Cardiac fibroblast (primary cell): ENCODE measurements at places on chromosomes 3 and 15.

DNA sequence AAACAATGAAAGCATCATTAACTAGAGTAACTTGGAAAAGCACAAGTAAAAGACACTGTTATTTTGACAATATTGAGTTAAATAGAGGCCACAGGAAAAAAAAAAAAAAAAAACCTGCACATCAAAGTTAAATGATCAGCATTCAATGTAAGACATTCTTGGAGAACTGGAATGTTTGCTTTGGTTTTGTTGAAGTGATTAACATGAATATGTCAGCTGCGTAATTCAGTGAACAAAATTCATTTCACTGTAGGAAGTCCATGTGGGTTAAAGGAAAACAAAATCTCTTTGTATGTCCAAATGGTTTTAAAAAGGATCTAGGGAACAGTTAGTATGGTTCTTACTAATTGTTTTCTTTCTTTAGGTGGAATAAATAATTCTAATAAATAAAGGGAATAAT is 252.8 kb upstream of the CNTN6 start:
- DNase-seq, result no peak

DNA sequence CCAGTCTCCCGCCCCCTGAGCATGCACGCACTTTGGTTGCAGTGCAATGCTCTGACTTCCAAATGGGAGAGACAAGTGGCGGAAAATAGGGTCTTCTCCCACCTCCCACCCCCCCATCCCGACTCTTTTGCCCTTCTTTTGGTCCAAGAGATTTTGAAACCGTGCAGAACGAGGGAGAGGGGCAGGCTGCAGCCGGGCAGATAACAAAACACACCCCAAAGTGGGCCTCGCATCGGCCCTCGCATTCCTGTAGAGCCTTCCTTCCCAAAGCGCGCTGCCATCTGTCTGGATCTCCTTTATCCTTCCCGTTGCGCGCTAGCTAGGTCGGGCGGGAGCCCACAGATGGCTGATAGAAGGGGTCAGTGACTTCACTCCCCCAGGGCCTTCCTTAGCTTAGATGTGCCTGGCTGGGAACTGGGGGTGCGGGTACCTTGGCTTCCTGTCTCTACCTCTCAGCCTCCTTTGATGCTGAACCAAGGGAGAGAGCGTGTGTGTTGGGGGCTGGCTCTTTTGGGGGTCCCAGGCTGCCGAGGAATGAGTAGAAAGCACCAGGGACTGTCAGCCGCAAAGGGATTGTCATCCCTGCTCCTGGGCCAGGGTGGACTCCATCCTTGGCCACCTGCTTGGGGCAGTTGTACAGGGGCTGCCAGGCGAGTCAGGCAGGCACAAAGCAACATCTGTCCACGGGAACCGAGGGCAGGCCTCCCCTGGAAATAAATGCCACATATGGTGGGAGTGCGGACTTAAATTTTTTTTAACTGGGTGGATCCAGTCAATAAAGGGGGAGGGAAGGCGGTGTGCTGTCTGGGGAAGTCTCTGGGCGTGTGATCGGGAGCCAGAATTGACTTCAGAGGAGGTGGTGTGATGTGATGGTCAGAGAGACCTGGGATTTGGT is 1.8 kb downstream of the SMAD3 start:
- DNase-seq, result peak; percentile 45

DNA sequence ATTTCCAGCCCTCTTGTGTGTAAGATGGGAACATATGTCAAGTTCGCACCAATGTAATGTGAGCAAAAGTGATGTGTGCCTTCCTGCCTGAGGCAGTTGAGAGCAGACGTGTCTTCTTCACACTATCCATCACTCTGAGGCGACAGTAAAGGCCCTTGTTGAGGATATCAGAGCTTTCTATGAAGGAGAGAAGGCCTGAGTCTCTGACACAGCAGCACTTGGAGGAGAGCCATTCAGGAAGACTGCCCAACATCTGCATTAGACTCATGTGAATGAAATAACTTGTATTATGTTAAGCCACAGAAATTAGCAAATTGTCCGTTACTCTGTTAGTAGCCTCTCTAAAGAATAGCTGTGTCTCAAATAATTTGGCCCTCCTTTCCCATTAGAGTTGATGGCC is 108.8 kb upstream of the CCDC54 start:
- DNase-seq, result no peak

- no peak for DNase-seq
Observed at GRCh38 chr3:152710549-152710948, 124.4 kb upstream of the P2RY1 start.

- peak; percentile 47 for DNase-seq
Observed at GRCh38 chr15:74208901-74209559, 6.4 kb upstream of the STRA6 start.

DNA sequence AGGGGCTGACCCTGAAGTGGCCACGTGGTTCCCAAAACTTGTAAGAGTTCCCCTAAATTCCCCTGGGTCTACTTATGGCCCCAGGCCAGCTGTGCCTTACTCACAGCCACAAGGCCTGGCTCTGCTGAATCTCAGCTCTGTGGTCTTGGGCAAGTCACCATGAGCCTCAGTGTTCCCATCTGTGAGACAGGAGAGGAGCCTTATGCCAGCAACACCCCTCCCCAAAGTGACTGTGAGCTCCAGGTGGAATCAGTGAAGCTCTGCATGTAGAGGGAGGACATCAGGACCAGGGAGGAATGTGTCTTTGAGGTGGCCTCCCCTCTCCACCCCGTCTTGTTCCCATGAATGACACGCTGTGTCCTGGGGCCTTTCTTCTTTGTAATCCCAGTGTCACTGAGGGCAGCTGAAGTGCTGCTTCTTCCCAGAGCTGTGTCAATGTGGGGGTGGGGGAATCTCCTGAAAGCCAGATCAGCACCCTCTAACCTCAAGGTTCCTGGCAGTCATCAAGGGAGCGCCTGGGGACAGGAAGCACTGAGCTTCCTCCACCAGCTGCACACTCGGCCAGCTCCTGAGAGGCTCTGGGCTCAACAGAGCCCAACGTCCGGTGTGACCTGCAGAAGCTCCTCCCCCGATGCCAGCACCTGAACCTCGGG is 258.9 kb downstream of the UACA start:
- peak; percentile 76 for DNase-seq

DNA sequence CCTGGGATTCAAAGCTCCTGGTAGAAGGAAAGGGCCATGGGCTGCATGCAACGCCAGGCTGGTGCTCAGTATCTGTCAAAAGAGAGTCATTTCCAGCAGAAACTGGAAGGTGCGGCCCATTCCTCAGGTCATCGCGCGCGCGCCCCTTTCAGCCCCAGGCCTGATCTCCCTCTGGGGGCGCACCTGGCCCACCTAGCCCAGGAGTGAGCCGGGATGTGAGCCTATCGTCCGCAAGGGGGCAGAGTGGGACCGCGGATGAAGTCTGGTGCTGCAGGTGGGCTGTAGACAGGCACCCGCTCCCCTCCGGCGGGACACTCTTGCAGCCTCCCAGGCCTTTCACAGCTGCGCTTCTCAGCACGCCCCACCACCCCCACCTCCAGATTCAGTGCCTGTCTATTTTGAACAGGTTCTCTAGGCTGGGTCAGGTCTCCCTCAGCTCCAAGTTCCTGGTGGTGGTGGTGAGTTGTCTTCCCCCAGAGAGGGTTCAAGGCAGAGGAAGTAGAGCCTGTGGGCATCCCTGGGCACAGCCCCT is 5.8 kb upstream of the RPL29 start:
- DNase-seq, result peak; percentile 66

DNA sequence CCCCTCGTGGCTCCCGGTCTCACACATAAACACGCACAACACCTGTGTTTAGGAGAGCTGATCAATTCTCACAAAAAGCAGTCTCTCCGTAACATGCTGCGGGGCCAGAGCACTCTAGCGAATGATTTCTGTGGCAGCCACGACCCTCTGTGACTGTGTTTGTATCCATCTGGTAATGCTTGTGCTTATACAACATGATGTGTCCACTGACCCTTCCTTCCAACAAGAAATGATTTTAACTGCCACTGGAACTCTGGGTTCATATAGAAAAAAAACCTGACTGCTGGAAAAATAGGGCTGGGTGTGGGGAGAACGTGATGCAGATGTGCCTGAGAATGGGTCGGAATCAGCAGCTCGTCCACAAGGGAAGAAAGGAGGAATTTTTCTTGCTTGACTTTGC is 410.2 kb downstream of the GAP43 start:
- DNase-seq, result no peak

- DNase-seq, result no peak
Observed at GRCh38 chr3:71958533-71958932, 173.6 kb upstream of the PROK2 start.

DNA sequence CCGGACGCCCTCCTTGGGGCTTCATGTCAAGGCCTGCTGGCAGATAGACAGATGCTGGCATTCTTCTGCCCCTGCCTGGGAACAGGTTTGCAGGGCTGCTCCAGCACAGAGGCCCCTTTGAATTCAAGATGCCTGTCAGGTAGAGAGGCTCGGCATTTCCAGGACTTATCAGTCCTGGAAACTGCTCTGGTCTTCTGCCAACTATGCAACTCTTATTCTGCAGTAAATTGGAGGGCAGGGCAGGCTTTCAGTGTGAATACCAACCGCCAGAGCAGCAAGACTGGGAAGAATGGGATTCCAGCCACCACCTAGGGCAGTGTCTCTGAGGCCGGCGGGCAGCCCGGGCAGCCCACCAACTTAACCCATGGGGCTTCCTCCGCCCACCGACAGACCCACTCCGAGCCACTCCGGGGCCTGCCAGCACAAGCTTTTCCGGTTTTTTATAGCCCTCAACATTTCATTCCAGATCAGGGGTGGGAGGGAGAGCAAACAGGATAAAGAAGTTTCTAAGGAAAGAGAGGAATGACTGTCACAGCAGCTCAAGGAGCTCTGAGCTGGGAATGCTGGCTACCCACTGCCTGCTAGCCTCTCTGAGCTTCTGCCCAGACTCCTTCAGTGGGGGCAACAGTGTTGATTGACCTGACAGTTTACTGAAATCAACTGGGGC is 140.9 kb downstream of the NTRK3 start:
- no peak for DNase-seq

DNA sequence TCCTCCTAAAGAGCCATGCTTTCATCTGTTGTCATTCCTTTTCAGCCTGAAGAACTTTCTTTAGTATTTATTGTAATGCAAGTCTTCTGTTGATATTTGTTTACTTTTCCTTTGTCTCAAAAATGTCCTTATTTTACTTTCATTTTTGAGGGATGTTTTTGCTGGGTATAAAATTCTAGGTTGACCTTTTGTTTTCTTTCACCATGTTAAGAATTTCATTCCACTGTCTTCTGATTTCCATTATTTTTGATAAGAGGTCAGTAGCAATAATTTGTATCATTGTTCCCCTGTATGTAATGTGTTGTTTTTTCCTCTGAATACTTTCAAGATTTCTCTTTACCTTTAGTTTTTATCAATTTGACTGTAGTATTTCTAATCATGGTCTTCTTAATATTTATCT is 91.1 kb downstream of the RSRC1 start:
- DNase-seq, result no peak

DNA sequence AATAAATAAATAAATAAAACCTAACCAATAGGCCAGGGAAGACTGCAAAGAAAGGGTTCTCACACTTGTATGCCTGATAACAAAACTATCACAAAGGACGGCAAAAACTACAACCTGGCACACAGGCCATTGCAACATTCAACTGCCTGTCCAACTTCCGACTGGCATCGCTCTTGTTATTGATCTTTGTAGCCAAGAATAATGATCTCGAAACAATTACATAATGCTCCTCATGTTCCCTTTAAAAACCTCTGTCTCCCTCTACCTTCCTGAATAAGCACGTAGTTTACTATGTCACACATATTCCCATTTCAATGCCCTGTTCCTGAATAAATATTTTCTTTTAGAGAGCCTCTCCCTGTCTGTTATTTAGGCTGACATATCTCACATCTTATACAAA is 74.3 kb downstream of the B3GNT5 start:
- DNase-seq, result no peak

DNA sequence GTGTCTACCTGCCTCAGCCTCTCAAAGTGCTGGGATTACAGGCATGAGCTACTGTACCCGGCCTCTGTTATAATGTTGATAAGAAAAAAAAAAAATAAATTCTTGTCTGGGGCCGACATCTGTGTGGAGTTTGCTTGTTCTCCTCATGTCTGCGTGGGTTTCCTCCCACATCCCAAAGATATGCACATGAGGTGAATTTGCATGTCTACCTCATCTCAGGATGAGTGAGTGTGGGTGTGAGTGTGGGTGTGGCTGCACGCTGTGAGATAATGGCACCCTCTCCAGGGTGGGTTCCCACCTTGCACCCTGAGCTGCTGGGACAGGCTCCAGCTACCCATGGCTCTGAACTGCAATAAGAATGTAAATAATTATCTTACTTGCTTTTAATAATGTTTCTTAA is 25.9 kb upstream of the UACA start:
- no peak for DNase-seq

DNA sequence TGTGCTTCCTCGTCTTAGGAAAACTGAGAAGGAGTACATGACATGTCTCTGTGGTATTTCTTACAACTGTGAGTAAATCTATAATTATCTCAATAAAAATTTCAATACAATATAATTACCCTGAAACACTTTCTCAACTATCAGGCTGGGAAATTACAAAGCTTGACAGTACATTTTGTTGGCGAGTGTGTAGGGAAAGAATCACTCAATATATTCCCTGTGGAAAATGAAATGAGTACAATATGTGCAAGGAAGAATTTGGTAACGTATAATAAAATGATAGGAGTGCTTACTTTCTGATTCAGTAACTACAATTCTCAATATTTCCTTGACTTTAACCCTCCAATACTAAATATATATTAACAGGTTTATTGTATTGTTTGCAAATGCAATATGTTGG is 818.2 kb upstream of the CADM2 start:
- DNase-seq, result no peak

DNA sequence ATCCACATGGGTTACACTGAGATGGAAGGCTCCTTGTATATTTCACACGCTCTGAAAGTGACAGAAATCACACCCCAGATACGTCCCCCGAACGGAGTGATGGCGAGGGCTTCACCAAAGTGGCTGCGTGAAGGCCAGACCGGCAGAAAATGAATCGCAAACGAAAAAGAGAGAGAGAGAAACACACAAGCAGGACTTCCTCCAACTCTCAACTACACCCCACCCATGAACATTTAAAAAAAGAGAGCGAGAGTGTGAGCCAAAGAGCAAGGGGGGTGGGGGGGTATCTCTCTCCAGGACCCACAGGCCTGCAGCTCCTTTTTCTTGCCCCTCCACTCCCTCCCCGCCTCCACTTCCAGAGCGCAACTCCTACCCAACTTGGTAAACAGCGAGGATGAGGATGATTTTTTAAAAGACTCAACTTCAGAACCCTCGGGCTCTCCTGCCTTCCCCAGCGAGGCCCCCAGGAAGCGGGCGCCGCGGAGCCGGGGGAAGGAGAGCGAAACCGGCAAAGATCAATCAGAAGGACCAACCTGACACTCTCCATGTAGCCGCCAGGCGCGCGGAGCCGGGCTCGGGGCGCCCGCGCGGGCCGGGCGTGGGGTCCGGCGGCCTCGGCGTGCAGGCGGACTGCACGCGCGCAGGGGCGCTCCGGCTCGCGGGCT is 519.1 kb downstream of the FOXP1 start:
- peak; percentile 76 for DNase-seq

DNA sequence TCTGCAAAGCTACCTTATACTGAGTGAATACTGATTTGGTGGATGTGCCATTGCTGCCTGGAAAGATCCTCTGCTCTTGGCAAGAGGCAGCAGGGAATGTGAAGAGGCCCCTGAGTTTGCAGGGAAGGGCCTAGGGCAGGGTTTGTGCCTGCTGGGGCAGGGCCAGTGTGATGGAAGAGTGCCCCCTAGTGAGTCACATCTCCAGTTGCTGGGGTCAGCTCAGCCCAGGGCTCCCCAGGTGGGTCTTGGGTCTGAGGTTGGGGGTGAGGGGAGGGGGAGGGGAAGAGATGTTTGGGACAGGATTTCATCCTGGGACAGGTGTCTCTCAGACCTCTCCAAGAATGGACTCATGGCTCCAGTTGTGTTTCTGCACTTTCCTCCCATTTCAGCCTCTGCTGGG is 4.1 kb upstream of the AMOTL2 start:
- DNase-seq, result peak; percentile 68
